Esophagus squamous epithelium (tissue), 5 donors: ENCODE measurements at places on chromosomes 12 and 14.
A peak's percentile ranks its signal among the peaks of the same experiment; 100 is the strongest.

- H3K36me3 ChIP-seq: no peaks in the 10 kb centered on the region
- no peak overlapping the region for H3K27ac ChIP-seq
- H3K4me1 ChIP-seq: no peaks in the 10 kb centered on the region
- no peak overlapping the region for H3K4me3 ChIP-seq
- no peak for DNase-seq
Observed at GRCh38 chr12:75489613-75490210, 9.2 kb downstream of the GLIPR1 start.

GRCh38 chr12:65962036-65962430, 137.8 kb downstream of the HMGA2 start:
- H3K36me3 ChIP-seq: no peaks in the 10 kb centered on the region
- no peak overlapping the region for H3K27ac ChIP-seq
- no peaks in the 10 kb centered on the region for H3K4me1 ChIP-seq
- no peak overlapping the region for H3K4me3 ChIP-seq

GRCh38 chr14:77470224-77470870, 12.5 kb downstream of the AHSA1 start:
- H3K27me3 ChIP-seq: no peaks in the 10 kb centered on the region
- DNase-seq: no peak

DNA sequence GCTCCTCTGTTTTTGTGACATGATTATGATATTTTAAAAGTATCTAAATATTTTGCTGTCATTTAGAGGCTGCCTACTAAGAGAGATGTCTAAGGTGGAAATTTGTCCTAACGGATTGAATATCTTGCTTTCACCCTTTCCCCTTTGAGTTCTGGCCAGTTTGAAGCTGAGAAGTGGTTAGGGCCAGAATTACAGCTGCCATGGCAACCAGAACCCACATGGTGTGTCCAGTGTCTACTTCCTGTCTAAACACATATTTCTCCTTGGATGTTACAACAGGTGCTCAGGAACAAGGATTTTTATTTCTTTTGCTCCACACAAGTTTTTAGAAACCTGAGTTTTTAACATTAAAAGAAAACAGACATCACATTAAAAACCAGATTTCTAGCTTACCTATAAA, 335.1 kb upstream of the OR4E1 start:
- no peaks in the 10 kb centered on the region for H3K27me3 ChIP-seq
- H3K4me1 ChIP-seq: no peaks in the 10 kb centered on the region
- H3K27ac ChIP-seq: no peak overlapping the region
- H3K36me3 ChIP-seq: no peaks in the 10 kb centered on the region
- DNase-seq: no peak

DNA sequence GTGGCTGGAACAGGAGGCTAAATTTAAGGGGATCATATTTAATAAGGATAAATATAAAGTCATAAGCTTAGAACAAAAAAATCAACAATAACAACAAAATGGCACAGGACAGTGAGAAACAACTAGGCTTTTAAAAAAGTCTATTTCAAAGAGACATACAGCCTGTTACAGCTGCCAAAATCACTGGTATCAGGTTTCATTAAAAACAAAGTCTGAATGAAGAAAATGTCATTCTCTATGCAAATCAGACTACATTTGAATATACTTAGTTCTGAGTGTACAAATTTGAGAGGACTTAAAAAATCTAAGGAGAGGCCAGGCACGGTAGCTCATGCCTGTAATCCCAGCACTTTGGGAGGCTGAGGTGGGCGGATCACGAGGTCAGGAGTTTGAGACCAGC, 44.0 kb downstream of the TFCP2 start:
- H3K36me3 ChIP-seq: no peaks in the 10 kb centered on the region
- no peaks in the 10 kb centered on the region for H3K27me3 ChIP-seq
- H3K4me3 ChIP-seq: no peak overlapping the region
- no peak for DNase-seq
- no peak overlapping the region for H3K27ac ChIP-seq
- H3K4me1 ChIP-seq: no peaks in the 10 kb centered on the region

- DNase-seq: no peak
- H3K27me3 ChIP-seq: no peaks in the 10 kb centered on the region
- no peaks in the 10 kb centered on the region for H3K36me3 ChIP-seq
- H3K4me1 ChIP-seq: peaks cover 70% of the 10 kb centered on the region
- peak overlapping the region; percentile 52 for H3K4me3 ChIP-seq
Observed at GRCh38 chr14:22886500-22887259, 3.7 kb downstream of the REM2 start.

- DNase-seq: no peak
- H3K4me3 ChIP-seq: no peak overlapping the region
- no peaks in the 10 kb centered on the region for H3K4me1 ChIP-seq
- H3K36me3 ChIP-seq: no peaks in the 10 kb centered on the region
Observed at GRCh38 chr12:130686511-130686991, 29.5 kb downstream of the RIMBP2 start.

- no peak for DNase-seq
- H3K4me1 ChIP-seq: no peaks in the 10 kb centered on the region
- no peaks in the 10 kb centered on the region for H3K36me3 ChIP-seq
- H3K4me3 ChIP-seq: no peak overlapping the region
Observed at GRCh38 chr12:82608706-82609105, 78.0 kb upstream of the TMTC2 start.

- peaks cover 21% of the 10 kb centered on the region for H3K4me1 ChIP-seq
- no peak for DNase-seq
- no peaks in the 10 kb centered on the region for H3K36me3 ChIP-seq
- H3K27ac ChIP-seq: peak overlapping the region; percentile 95
- H3K27me3 ChIP-seq: no peaks in the 10 kb centered on the region
- peak overlapping the region; percentile 60 for H3K4me3 ChIP-seq
Observed at GRCh38 chr14:102525219-102525928, 15.8 kb upstream of the ANKRD9 start.

GRCh38 chr14:73342670-73343069, 105.4 kb downstream of the PAPLN start:
- H3K27ac ChIP-seq: no peak overlapping the region
- H3K27me3 ChIP-seq: no peaks in the 10 kb centered on the region
- H3K4me1 ChIP-seq: no peaks in the 10 kb centered on the region

GRCh38 chr12:56657416-56658379, 11.9 kb upstream of the ATP5F1B start:
- H3K36me3 ChIP-seq: no peaks in the 10 kb centered on the region
- H3K4me3 ChIP-seq: no peak overlapping the region
- no peak overlapping the region for H3K27ac ChIP-seq
- H3K4me1 ChIP-seq: no peaks in the 10 kb centered on the region
- DNase-seq: no peak
- H3K27me3 ChIP-seq: no peaks in the 10 kb centered on the region

DNA sequence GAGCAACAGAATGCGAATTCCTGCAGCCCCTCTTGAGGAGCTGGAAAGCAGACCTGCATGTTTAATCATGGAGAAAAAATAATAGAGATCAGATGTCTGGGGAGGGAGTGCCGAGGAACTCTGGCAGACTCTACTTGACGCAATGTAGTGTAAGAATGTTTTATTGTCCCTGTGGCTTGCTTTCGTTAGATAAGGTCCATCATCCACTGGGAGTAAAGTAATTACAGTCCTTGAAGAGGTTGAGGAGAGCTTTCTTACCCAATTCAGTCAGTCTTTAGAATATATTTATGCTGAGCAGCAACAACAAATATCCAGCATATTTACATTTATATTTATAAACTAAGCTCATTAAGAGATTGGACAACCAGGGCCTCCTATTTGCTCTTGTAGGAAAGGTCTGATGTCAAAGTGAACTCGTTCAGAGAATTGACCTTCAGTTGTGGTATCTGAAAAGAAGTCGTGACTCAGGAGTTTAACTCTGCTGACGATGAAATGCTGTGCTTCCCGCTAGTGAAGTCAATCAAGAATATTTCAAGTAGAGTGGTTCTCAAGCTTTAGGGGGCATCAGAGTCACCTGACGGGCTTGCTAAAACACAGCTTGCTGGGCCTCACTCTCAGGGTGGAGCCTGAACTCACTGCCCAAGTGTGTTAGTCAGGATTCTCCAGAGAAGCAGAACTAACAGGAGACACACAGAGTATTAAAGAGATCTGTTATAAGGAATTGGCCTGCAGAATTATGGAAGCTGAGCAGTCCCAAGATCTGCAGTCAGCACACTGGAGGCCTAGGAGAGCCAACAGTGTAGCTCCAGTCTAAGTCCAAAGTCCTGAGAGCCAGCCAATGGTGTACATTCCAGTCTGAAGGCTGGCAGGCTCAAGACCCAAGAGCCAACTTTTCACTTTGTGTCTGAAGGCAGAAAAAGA, 139.3 kb upstream of the LMNTD1 start:
- DNase-seq: no peak
- no peaks in the 10 kb centered on the region for H3K36me3 ChIP-seq
- H3K27ac ChIP-seq: no peak overlapping the region
- H3K27me3 ChIP-seq: no peaks in the 10 kb centered on the region

DNA sequence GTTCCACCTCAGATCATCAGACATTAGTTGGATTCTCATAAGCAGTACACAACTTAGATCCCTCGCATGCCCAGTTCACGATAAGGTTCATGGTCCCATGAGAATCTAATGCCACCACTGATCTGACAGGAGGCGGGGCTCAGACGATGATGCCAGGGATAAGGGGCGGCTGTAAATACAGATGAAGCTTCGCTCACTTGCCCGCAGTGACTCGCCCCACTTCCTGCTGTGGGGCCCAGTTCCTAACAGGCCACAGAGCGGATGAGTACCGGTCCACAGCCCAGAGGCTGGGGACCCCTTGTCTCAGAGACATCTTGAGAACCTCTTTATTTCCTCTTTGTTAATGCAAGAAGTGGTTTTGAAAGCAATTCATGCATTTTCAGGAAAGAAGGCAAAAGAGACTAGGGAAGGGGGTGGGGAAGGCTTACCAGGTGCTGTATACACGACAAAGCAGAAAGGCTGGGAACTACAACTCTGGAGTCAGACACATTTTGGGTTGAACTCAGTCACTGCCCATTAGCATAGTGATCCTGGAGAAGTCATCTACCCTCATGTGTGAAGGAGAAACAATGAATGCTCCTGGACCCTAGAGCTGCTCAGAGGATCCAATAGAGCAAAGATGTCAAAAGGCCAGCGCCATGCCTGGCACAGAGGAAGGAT, 68.7 kb downstream of the EID3 start:
- no peak for DNase-seq
- H3K27ac ChIP-seq: no peak overlapping the region
- no peaks in the 10 kb centered on the region for H3K27me3 ChIP-seq
- H3K36me3 ChIP-seq: no peaks in the 10 kb centered on the region
- H3K4me3 ChIP-seq: no peak overlapping the region

GRCh38 chr14:93035917-93036651, 79.6 kb downstream of the ITPK1 start:
- no peak for DNase-seq
- peak overlapping the region; percentile 85 for H3K27ac ChIP-seq
- H3K27me3 ChIP-seq: no peaks in the 10 kb centered on the region
- no peak overlapping the region for H3K4me3 ChIP-seq
- H3K36me3 ChIP-seq: no peaks in the 10 kb centered on the region

DNA sequence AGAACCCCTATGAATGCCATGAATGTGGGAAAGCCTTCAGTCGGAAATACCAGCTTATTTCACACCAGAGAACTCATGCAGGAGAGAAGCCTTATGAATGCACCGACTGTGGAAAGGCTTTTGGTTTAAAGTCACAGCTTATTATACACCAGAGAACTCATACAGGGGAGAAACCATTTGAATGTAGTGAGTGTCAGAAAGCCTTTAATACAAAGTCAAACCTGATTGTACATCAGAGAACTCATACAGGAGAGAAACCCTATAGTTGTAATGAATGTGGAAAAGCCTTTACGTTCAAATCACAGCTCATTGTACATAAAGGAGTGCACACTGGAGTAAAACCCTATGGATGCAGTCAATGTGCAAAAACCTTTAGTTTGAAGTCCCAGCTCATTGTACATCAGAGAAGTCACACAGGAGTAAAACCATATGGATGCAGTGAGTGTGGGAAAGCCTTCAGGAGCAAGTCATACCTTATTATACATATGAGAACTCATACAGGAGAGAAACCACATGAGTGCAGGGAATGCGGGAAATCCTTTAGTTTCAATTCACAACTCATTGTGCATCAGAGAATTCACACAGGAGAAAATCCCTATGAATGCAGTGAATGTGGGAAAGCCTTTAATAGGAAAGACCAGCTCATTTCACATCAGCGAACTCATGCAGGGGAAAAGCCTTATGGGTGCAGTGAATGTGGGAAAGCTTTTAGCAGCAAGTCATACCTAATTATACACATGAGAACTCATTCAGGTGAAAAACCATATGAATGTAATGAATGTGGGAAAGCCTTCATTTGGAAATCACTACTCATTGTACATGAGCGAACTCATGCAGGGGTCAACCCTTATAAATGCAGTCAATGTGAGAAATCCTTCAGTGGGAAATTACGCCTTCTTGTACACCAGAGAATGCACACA, 22.3 kb downstream of the ZNF268 start:
- no peak overlapping the region for H3K27ac ChIP-seq
- DNase-seq: no peak
- peaks cover 28% of the 10 kb centered on the region for H3K36me3 ChIP-seq

- no peaks in the 10 kb centered on the region for H3K36me3 ChIP-seq
- no peaks in the 10 kb centered on the region for H3K4me1 ChIP-seq
- no peak for DNase-seq
Observed at GRCh38 chr12:119479121-119479561, 114.4 kb upstream of the TMEM233 start.

DNA sequence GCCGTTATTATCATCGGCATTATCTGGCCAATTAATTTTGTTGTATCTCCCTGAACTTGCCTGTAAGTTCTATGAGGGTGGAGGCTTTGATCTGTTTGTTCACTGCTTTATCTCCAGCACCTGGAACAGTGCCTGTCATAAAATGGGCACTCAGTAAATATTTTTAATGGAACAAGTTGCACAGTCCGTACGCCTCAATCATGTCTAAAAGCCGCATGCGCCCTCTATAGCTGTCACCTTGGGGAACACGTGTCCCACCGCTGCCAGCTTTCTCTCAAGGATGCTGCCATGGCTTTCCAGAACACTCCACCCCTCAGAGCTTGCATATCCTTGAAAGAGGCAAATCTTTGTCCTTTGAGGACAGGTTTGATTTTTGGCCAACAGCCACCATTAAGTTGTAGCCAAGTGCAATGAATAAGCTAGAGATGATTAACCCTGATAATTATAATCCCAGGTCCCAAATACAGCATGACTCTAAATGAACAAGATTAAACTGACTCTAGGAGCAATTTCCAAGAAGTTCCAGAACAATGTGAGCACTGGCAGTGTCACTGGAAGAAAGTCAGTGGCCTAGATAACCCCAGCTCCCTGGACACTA, 55.1 kb downstream of the ERH start:
- no peaks in the 10 kb centered on the region for H3K27me3 ChIP-seq
- H3K27ac ChIP-seq: no peak overlapping the region
- no peak overlapping the region for H3K4me3 ChIP-seq
- H3K4me1 ChIP-seq: no peaks in the 10 kb centered on the region

DNA sequence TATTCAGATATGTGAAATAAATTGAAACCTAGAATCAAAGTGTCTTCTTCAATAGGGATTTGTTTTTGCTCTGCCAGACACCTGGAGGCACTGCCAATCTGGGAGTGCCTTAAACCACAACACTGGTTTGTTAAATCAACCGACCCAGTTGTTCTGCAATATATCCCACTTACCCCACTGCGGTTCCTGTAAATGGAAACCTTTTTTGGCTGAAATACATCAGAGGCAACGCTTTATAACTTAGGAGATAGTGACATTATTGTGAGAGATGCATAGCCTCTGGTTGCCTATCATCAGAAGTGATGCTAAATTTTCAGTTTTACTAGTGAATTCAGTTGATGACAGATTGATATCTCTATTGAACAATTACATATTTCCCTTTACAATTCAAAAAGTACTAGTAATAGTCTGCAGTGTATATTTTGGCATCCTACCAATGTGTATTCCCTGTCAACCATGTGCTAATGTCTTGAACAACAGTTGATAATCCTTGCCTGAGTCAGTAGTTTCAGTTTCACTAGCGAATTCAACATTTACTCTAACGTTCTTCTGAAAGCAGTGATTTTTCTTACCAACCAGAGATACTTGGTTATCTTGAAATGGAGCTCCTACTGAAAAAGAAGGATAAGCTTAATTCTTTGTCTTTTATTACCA, 30.5 kb downstream of the PPP2R5C start:
- H3K36me3 ChIP-seq: no peaks in the 10 kb centered on the region
- H3K4me1 ChIP-seq: peaks cover 20% of the 10 kb centered on the region
- H3K4me3 ChIP-seq: no peak overlapping the region
- DNase-seq: no peak
